ENCODE measurements at places on chromosomes 4 and X. TPM values are rescaled to one million over a fixed set of nuclear protein-coding genes. Genes with fewer than 3 reads are reported as not detected.
A peak's percentile ranks its signal among the peaks of the same experiment; 100 is the strongest.

The UGT2A2 gene
- not detected for total RNA-seq

DNA sequence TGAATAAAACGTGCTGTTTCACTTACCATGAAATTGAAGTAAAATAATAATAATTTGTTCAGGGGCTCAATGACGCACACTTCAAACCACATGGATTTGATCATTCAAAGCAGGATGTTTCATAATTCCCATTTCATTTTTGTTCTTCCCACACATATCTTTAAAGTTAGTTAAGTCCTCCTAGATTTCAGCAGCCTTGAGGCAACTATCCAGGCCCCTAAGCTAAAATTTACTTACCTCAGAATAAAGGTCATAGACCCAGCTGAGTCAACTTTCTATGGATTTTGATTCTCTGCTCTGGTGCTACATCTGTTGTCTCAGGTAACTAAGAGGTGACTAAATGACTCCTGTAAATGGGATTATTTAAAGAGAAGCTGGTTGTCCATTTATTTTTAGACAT lies 25.0 kb downstream of the GPR174 start:
- DNase-seq: no peak

GRCh38 chr4:122686691-122687090 lies 45.8 kb upstream of the BBS12 start:
- no peak for DNase-seq

The MOB1B gene
- 8.3 TPM for total RNA-seq

The TEX11 gene
- not detected for total RNA-seq

The DKK2 gene
- total RNA-seq: not detected

GRCh38 chrX:69503782-69504625 lies at the start of gene NALF2:
Gene NALF2 (plus strand): TSS chrX:69504326. CDS start chrX:69505283, 957 bp downstream.
- no peak for DNase-seq

The NRK gene
- total RNA-seq: not detected

GRCh38 chr4:128775916-128776315 lies 33.6 kb upstream of the JADE1 start:
- DNase-seq: no peak

The RASSF6 gene
- total RNA-seq: 48.7 TPM

GRCh38 chr4:43709443-43709842 lies 739.2 kb downstream of the KCTD8 start:
- DNase-seq: no peak

GRCh38 chr4:42855779-42856178 lies 36.7 kb upstream of the GRXCR1 start:
- DNase-seq: no peak

DNA sequence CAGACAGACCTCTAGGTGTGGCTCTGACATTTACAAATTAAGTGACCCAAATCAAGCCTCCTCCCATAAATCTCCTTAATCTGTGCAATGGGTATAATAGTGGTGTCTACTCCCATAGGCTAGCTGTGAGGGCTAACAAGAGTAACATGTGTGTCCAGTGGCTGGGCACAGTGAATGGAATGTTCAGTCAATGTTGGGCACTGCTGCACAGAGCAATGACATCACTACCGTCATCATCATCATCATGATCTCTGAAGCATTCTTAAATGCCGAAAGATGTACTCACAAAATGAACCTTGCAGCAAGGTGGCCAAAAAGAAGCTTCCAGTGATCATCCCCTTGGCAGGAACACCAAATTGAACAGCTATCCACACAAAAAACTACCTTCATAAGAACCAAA lies 43.5 kb downstream of the CHRNA9 start:
- no peak for DNase-seq

The TEX13C gene
- not detected for total RNA-seq

The CXCL8 gene
- not detected for total RNA-seq

- DNase-seq: no peak
Measured at GRCh38 chr4:132479543-132479942, 669.6 kb upstream of the PCDH10 start.

The MAGEB10 gene
- not detected for total RNA-seq

The DDX53 gene
- total RNA-seq: not detected

DNA sequence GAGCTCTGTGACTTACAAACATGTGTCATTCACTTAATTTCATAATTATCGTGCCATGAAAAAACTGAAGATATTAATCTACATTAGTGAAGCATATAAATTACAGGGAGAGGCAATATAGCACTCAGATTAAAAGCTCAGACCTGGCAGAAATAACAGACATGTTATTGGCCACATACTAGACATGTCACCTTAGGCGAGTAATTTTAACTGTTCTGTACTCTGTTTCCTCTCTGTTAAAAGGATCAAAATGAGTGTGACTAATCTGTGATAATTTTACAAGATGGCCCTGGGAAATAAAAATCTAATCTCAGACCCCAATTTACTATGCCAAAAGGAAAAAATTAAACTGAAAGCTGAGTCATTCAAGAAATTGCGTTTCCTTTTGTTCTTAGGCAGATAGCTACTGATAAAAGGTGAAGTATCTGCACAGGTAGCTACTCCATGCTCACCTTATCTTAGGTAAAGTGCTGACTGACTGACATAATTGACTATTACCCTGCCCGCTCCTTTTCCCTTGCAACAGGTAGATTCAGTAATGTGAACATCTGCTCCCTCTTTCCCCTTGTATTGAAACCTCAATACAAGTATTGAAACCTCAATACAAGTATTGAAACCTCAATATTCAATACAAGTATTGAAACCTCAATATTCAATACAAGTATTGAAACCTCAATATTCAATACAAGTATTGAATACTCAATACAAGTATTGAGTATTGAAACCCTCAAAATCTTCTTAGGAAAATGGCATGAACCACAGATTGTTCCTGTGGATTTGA lies 33.2 kb downstream of the RELL1 start:
- no peak for DNase-seq

- DNase-seq: no peak
Measured at GRCh38 chr4:40375620-40376019, 40.5 kb downstream of the CHRNA9 start.

The ZNF711 gene
- total RNA-seq: 1.6 TPM

DNA sequence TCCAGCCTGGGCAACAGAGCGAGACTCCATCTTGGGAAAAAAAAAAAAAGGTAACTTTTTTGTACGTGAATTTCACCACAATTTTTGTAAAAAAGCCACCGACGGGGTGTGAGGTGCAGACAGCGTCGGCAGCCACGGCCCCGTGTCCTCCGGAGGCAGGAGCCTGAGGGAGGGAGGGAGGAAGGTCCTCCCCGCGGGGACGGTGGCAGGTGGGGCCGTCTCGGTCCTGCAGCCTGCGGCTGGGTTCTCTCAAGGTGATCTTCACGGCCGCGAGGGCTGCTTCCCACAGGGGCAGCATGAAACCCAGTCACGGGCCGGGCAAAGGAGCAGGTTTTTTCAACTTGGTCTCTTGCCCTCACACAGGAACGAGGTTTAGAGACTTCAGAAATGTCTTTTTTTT lies 14.0 kb downstream of the PLCXD1 start:
- DNase-seq: no peak

The CDS1 gene
- 10.7 TPM for total RNA-seq

The ZMAT1 gene
- 2.6 TPM for total RNA-seq

The FHIP1A gene
- 32.4 TPM for total RNA-seq

GRCh38 chr4:122383341-122383740 lies 4.5 kb downstream of the ADAD1 start:
- no peak for DNase-seq

GRCh38 chr4:67522851-67523671 lies 22.2 kb downstream of the CENPC start:
- DNase-seq: no peak

- DNase-seq: no peak
Measured at GRCh38 chr4:88101165-88101564, 57.3 kb downstream of the ABCG2 start.

DNA sequence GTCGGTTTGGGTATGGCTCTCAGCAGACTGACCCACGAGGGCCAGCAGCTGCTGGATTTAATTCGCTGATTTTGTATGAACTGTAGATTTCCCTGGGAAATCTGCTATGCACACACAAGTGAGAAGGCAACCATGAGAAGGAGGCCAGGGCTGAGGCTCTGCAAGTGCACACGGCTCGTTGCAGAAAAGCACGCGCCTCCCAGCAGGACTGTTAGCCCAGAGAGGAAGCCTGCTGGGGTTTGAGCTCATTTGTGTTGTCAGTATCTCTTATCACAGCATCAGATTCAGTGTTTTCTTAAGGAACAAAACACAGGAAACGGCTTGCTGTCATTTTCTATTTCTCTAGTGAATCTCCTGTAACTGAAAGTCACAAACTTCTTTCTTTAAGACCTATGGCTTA lies 296.2 kb upstream of the FAT1 start:
- DNase-seq: no peak

DNA sequence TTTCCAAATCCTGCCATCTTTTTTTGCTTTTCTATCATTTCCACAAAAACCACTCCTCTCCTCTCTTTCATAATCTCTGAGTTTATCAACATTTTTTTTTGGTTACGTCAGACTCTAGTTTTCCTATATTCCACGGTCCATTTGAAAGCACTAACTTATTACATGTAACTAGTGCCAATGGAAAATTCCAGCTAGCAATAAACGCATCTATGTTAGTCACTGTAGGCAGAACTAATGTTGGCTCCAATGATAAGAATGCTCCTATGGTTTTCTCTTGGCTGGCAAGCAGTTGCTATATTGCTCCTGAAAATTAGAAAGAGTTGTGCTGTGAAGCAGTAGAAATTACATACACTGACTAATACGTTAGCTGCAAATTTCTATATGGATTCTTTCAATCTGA lies 634.6 kb upstream of the FTHL17 start:
- no peak for DNase-seq

DNA sequence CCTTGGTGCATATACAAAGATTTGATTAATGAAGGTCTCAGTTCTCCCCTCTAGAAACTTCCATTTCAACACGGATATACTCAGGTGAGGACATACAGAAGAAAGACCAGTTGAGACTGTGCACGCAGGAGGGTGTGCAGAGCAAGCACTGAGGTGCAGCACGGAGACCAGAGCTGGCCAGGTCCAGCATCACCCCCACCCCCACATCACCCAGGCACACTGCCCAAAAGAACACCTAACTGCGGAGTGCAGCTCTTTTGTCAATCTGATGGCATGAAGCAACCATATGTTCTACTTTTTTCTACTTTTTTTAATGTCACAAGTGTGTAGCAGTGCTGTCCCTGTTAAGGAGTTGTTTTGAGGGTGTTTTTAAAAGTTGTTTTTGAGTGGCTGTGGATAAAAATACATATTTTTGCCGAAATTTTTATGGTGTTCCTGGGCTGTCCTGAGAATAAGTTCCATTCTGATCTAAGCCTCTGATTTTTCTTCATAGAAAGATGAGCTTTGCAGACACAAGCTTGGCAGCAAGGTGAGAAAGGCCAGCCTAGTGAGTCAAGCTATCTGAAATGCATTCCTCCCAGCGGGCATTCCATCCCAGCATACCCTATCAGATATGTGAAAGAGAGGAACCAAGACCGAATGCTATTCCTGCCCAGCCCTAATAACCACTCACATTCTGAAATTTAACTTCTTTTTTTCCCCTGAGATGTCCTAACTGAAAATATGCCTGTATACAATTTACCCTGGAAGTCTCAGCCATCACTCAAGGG lies 173.7 kb downstream of the PTTG2 start:
- DNase-seq: no peak

The ERVMER34-1 gene
- not detected for total RNA-seq

DNA sequence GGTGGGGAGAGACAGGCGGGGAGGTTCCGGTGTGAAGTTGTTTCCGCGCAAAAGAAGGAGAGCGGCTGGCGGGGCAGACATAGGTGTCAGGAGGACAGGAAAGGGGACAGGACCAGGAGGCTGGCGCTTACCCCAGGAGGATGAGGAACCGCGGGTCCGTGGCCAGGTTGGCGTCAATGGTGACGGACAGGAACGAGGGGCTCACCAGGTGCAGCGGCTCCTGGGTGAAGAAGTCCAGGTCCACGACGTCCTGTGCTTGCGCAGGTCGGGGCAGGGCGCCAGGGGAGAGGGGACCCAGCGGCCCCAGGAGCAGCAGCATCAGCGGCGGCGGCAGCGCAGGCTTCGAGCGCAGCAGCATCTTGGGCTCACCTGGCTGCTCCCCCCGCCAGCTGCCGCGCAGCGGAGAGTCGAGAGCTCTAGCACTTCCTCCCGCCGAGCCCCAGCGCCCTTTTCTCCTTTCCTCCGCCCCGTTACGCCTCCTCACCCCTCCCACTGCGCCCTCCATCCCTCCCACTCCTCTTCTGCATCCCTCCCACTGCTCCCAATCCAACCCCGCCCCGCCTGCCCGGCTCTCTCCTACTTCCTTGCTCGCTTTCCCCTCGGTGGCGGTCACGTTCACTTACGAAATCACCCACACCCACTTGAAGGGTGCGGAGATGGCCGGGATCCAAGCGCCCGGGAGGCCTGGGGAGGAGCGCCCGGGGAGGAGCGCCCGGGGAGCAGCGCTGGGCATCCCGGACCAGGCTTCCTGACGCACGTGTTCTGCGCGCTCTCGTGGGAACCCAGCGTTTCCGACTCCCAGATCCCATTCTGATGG lies at the start of gene HPSE:
TSS of gene HPSE (minus strand) at position 424 of the 817 bp plus-strand sequence. CDS start at position 358, 66 bp downstream.
- peak; percentile 93 for DNase-seq
